ENCODE measurements at places on chromosomes 11 and 22. TPM values are rescaled to one million over a fixed set of nuclear protein-coding genes. Genes with fewer than 3 reads are reported as not detected.

DNA sequence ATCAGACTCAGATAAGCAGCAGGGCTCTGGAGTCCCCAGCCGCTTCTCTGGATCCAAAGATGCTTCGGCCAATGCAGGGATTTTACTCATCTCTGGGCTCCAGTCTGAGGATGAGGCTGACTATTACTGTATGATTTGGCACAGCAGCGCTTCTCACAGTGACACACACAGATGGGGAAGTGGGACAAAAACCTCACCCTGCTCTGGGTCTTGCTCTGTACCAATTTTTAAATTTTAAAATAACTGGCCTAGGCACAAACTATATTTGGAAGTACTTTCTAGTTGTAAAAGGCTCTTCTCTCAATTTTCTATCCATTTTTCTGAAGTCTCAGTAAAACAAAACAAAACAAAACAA, 131.7 kb downstream of the VPREB1 start:
- no peak for DNase-seq

DNA sequence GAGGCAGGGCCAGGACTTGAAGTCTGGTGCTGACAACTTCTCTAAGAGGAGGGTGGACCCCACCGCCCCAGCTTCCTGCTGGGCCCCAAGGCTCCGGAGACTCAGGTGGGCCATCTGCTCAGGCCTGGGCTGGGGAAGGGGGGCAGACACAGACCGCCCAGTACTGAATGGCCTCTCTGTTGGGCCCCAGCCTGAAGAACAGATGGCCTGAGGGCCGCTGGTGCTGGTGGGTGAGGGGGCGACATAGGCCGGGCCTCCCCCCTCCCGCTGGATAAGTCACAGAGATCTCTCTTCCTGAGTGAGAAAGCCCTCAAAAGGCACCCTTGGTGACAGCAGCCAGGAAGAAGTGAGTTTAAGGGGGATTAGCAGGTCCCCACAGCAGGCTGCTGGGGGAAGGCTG, 12.5 kb upstream of the TP53I11 start:
- DNase-seq, result no peak

DNA sequence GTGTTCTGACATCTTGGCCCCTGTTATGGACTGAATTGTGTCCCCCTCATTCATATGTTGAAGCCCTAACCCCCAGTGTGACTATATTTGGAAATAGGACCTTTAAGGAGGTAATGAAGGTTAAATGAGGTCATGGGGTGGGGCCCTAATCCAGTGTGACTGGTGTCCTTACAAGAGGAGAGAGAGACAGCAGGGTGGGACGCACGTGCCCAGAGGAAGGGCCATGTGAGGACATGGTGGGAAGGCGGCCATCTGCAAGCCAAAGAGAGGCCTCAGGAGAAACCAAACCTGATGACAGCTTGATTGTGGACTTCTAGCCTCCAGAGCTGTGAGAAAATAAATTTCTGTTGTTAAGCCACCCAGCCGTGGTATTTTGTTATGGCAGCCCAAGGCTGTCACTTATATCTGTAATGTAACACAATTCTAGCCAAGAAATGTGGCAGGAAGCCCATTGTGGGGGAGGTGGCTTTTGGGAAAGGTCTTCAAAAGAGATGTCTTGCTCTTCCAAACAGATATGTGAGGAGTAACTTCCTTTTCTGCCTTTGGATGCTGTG, 23.7 kb downstream of the SLC22A6 start:
- no peak for DNase-seq

DNA sequence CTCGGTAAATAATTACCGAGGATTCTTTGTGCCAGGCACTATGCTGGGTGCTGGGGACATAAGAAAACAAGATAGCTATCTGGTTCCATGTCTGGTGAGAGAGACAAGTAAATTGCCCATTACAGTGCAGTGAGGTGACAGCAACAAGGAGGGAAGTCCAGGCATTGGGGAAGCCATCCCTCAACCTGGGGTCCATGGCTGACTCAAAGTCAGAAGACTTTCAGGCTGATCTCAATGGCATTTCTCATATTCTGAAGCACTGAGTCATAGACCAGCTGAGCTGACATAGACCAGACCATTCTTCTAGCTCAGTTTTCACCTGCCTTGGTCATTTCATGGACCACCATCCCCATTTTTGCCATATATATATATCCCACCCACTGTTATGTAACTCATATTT, 158.8 kb downstream of the TTC17 start:
- DNase-seq, result no peak

CBLIF gene
- not detected for total RNA-seq

- DNase-seq, result no peak
These were observed 27.3 kb downstream of the BDNF start for GRCh38 chr11:27672836-27673464.

GRCh38 chr11:41533761-41534160, 74.3 kb upstream of the LRRC4C start:
- no peak for DNase-seq

ABTB2 gene
- 2.4 TPM for total RNA-seq

DNA sequence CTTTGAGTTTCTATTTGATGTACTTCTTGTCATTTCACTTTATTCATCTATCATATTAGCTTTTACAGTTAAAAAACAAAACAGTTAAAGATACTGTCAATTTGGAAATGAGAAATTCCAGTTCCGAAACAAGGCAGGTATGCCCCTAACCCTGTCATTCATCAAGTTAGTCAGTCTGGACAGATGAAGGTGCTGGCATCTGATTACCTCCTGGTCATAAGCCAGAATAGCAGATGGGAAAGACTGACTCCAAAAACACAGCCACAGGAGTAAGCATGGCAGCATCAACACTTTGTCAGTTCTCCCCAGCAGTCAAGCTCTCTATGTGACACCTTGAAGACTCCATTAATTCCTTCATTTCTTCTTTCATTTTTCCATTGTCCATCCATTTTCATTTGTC, 4.3 kb downstream of the LRRC51 start:
- no peak for DNase-seq

GRCh38 chr11:44574610-44575287, 9.3 kb downstream of the CD82 start:
- no peak for DNase-seq

FDXACB1 gene
- total RNA-seq, result 10.2 TPM

GRCh38 chr11:76209973-76210930, 4.0 kb upstream of the WNT11 start:
- peak; percentile 53 for DNase-seq

DNA sequence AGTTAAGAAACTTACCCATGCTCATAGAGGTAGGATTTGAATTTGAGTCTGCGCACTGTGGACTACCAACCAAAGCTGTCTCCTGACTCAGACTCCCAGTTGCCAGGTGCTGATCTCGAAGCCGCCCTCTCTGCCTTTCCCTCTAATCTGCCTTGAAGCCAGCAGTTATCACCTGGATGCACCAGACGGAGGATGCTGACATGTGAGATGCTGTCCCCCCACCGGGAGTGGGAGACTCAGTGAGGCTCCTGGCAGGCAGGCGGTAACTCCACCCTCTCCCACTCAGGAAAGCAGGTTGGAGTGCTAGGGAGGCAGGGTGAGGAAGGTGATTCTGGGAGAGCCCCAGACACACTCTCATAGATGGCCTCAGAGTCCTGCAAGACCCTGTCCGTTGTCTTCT, 40.4 kb downstream of the KIAA1671 start:
- no peak for DNase-seq

MEI1 gene
- 0.41 TPM for total RNA-seq

DNA sequence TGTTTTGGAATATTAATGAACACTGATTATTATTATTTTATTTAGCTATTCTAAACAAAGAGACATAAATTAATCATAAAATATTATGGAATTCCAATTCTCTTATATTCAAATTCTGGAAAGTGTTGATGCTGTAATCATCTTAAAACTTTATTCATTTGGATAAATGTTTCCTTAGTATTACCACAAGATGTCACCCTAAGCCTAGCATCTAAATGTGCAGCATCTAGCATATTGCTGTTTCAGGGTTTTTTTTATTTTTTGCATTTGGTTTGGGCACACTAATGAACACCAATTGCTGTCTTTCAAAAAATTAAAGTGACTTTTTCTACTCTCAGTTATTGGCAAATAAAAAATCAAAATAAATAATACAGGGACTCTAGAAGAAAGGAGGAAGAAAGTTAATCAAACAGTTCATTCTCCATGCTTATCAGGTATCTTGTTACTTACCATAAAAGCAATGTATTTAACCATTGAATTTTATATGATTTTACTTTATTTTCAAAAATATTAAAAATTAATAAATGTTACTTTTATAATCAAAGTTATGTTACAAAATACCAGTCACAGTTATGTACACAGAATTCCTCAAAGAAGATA, 31.8 kb downstream of the DLG2 start:
- peak; percentile 14 for DNase-seq

DNA sequence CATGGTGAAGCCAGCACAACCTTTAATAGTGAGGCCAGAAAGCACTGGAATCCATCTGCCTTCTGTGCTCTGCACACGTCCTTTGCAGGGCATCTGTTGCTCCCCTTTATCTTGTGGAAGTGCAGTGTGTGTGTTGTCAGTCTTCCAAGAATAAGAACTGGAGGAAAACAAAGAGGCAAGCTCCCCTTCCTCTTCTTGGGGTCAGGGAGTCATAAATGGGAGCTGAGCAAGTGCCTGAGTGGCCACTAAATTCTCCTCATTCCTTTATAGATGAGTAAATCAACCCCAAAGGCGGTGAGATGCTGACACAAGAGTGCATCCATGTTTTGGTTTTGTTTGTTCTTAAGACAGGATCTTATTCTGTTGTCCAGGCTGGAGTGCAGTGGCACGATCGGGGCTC, 38.3 kb downstream of the WT1 start:
- DNase-seq, result no peak

GRCh38 chr11:2247496-2247895, 22.9 kb downstream of the ASCL2 start:
- DNase-seq, result no peak
